Left colon (tissue), 2 donors: ENCODE measurements at places on chromosomes 2 and 18. TPM values are rescaled to one million over a fixed set of nuclear protein-coding genes. Genes with fewer than 3 reads are reported as not detected.

DNA sequence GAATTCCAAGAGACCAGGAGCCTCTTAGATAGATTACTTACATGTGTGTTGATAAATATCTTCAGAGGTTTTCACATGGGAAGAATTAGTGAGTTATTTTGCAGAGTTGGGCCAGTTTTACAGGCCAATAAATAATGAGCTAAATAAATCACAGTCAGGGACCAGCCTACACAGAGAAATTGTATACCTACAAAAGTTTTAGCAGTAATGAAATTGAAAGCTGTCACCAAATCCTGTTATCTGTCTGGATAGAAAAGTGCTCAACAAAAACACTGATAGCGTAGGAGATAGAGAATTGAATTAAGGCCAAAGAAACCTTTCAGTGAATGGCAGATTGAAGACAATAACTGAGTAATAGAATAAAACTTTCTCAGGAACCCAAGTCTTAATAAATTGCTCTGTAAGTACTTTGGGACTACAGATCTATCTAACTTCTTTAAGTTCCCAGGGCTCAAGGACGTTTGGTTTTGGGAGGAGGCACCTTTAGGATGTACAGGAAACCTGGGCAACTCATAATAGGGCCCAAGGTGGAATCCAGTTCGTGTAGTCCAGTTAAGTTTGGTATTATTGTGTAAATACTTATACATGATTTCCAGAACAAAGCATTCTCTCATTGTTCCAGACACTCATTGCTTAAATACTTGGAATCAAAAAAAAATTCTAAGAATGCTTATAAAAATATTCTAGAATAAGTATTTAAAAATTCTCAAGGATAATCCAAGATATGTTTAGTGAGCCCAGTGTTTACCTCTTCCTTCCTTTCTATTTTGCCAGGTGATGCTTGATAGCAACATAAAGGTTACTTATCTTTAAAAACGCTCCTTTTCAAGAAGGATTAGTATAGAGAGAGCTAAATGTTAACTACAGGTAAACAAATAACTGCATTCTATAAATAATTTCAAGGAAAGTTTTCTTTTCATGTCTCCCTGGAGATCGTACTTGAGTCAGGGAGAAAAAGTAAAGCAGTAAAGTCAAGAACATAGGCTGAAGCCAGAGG lies 134.5 kb downstream of the NCKAP5 start:
- no peak for DNase-seq

The CCDC195 gene
- total RNA-seq, result not detected

The PDE11A gene
- total RNA-seq, result 1.8 TPM

The COL4A4 gene
- total RNA-seq, result 1.5 TPM

DNA sequence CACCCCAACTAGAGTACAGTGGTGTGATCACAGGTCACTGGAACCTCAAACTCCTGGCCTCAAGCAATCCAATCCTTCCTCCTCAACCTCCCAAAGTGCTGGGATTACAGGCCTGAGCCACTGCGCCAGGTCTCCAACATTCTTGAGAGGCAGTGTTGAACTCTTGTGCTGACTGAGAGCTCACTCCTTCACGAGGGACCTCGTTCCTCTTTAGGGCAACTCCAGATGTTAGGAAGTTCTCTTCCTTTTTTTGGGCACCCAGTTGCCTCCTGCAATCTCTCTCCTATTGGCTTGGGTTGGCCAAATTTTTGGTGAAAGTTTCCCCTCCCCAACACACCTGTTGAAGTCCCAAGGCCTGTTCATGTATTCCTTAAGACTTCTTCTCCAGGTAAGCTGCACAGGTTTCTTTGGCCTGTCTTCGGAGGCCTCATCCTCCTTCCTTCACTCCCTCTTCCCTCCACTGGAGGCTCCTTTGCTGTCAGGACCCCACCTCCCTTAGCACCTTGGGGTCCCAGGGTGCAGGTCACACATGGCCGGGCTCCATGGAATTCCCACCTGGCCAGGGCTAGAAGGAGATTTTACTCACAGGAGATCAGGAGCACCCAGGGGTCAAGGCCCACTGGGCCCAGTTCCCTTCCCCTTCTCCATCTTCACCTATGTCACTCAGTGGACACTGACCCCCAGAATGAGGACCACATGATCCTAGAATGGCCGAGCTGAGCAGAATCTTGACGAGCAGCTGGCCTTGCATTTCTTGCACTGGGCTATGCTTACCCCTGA lies 94.6 kb upstream of the SMAD2 start:
- DNase-seq, result peak; percentile 19
